GM12878 (cell line): ENCODE measurements at places on chromosomes 6 and 20. TPM values are rescaled to one million over a fixed set of nuclear protein-coding genes. Genes with fewer than 3 reads are reported as not detected.

The CD40 gene
- polyA plus RNA-seq = 80.1 and 80.2 TPM in 2 replicates

The ATF6B gene
- 39.8 and 42.5 TPM in 2 replicates for polyA plus RNA-seq

The ULBP3 gene
- polyA plus RNA-seq = not detected in 2 replicates

The SLC17A3 gene
- polyA plus RNA-seq = not detected in 2 replicates

The MUC21 gene
- polyA plus RNA-seq = not detected in 2 replicates

The GABRR1 gene
- not detected in 2 replicates for polyA plus RNA-seq

The EYA2 gene
- not detected in 2 replicates for polyA plus RNA-seq

The SEL1L2 gene
- polyA plus RNA-seq = not detected in 2 replicates

The TSHZ2 gene
- polyA plus RNA-seq = 0.11 TPM in 1 of 2 replicates, not detected in the other

The PACSIN1 gene
- polyA plus RNA-seq = 1.7 and 2.6 TPM in 2 replicates

The POU5F1 gene
- 1.2 and 2.0 TPM in 2 replicates for polyA plus RNA-seq

The RNF114 gene
- 82.3 and 82.7 TPM in 2 replicates for polyA plus RNA-seq

The SLC22A3 gene
- polyA plus RNA-seq = not detected in 2 replicates

The FHL5 gene
- polyA plus RNA-seq = not detected in 2 replicates

The RIPOR2 gene
- polyA plus RNA-seq = 24.6 and 25.9 TPM in 2 replicates

The GJA10 gene
- not detected in 2 replicates for polyA plus RNA-seq

The OR2B6 gene
- polyA plus RNA-seq = not detected in 2 replicates

The SNAI1 gene
- polyA plus RNA-seq = 0.79 and 0.89 TPM in 2 replicates

The NOL7 gene
- 222 TPM in 2 replicates for polyA plus RNA-seq

The C2 gene
- polyA plus RNA-seq = 0.11 and 0.15 TPM in 2 replicates

The SLC17A2 gene
- not detected in 2 replicates for polyA plus RNA-seq

The NRN1 gene
- 0.20 and 0.24 TPM in 2 replicates for polyA plus RNA-seq

The MTFR2 gene
- polyA plus RNA-seq = 25.7 and 25.9 TPM in 2 replicates

The OR2J3 gene
- polyA plus RNA-seq = not detected in 2 replicates

The KIFC1 gene
- 31.0 and 32.8 TPM in 2 replicates for polyA plus RNA-seq

The PXT1 gene
- 1.2 and 2.9 TPM in 2 replicates for polyA plus RNA-seq

The AHI1 gene
- polyA plus RNA-seq = 4.8 and 5.5 TPM in 2 replicates

The ARG1 gene
- polyA plus RNA-seq = not detected in 2 replicates

The SIRPD gene
- 0.70 and 0.74 TPM in 2 replicates for polyA plus RNA-seq

The TCP11 gene
- polyA plus RNA-seq = not detected in 2 replicates

The IBTK gene
- 17.9 and 19.4 TPM in 2 replicates for polyA plus RNA-seq

The CLPSL2 gene
- polyA plus RNA-seq = not detected in 2 replicates

The MANEA gene
- polyA plus RNA-seq = 18.1 and 19.5 TPM in 2 replicates

The COL20A1 gene
- polyA plus RNA-seq = not detected in 2 replicates

The IMPG1 gene
- not detected in 2 replicates for polyA plus RNA-seq

The EMILIN3 gene
- polyA plus RNA-seq = not detected in 2 replicates

The STK38 gene
- 16.9 and 17.1 TPM in 2 replicates for polyA plus RNA-seq

The SLC32A1 gene
- polyA plus RNA-seq = not detected in 2 replicates

The TOX2 gene
- polyA plus RNA-seq = 21.5 and 23.8 TPM in 2 replicates

The MYBL2 gene
- 213 and 216 TPM in 2 replicates for polyA plus RNA-seq

The ENPP3 gene
- 0.10 TPM in 1 of 2 replicates, not detected in the other for polyA plus RNA-seq

The KHDC1L gene
- polyA plus RNA-seq = 0.33 TPM in 1 of 2 replicates, not detected in the other

The HLA-DQA1 gene
- 287 and 289 TPM in 2 replicates for polyA plus RNA-seq

The CTAGE9 gene
- not detected in 2 replicates for polyA plus RNA-seq

The SDCBP2 gene
- 2.1 and 2.4 TPM in 2 replicates for polyA plus RNA-seq

The RCAN2 gene
- polyA plus RNA-seq = 0.06 TPM in 1 of 2 replicates, not detected in the other

The DPPA5 gene
- not detected in 2 replicates for polyA plus RNA-seq
